ENCODE measurements at places on chromosomes 3 and 15. TPM values are rescaled to one million over a fixed set of nuclear protein-coding genes. Genes with fewer than 3 reads are reported as not detected.
A peak's percentile ranks its signal among the peaks of the same experiment; 100 is the strongest.

DNA sequence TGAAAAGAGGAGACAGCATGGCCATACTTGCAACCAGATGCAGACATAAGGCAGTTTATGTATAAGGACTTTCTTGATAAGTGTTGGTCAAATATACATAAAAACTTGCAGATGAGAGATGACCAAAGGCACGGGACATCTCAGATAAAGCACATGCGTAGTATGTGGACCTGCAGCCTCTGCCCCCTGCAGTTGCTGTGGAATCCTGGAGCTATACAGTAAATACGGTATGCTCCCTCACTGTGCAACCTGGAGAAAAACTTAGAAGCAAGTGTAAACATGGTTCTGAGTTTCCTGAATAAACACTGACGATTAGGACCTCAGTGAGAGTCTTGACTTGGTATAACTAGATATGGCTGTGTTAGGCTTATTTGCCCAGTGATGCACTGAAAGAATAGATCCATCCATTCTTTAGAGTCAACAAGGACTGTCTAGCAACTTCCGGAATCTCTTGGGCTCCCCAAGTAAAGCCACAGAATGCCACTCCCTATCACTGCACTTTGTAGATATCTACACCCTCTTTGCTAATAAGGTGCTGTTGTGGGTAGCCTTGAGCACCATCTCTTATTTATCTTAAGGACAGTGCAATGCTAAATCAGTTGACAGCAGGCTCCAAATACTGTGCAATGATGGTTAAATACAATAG lies 40.2 kb downstream of the GJD2 start:
- no peak for DNase-seq

DNA sequence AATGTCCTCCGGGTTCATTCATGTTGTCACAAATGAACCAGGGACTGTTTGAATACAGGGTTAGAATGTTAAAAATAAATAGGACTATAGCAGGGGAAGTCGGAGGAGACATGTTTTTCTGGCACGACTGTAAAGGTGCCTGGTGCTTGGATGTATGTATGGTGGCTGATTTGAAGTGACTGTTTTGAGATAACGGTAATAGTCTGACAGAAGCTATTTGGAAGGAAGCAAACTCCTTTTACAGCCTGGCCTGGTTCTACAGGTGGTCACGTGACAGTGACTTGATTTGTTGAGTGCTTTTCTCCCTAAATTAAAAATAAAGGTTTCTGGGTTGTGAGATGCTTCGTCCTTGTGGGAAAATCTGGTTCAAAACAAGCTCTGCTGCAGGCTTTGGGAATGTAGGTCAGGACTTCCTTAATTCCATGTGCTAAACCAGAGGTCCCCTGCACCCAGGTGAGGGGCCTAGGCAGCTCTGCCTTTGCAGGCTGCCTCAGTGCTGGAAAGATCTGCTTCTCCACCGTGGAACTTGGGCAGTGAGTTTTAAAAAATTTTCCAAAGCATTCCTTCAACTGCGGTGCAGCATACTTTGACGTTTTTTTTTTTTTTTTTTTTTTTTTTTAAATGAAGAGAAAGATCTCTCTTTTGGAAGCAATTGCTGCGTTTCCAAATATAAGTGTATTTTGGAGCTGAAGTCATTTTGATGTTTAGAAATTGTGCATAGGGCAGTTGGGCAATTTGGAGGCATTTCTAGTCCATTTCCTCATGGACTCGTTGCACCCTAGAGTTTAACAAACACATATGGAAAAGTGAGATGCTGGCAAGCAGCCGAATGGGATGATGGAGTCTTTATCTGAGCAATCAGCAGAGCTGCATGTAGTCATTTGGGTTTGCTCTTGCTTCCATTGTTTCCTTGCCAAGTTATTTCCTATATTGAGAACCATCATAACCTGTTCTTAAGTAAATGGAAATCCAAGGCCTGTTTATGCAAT lies 30.9 kb downstream of the ITPR1 start:
- no peak for DNase-seq

EFHB gene
- not detected for total RNA-seq

GRCh38 chr15:98955331-98955730 lies 52.3 kb downstream of the PGPEP1L start:
- no peak for DNase-seq

GRCh38 chr15:70632079-70632478 lies 131.3 kb downstream of the UACA start:
- DNase-seq: no peak

GRCh38 chr3:55197021-55197420 lies 269.2 kb upstream of the LRTM1 start:
- no peak for DNase-seq

- DNase-seq: no peak
Observed at GRCh38 chr15:100758555-100758954, 121.1 kb upstream of the ALDH1A3 start.

HRG gene
- total RNA-seq: not detected

GRCh38 chr15:81752546-81752942 lies 293.3 kb downstream of the MEX3B start:
- DNase-seq: peak; percentile 51
